ENCODE measurements at places on chromosomes 13 and 19. TPM values are rescaled to one million over a fixed set of nuclear protein-coding genes. Genes with fewer than 3 reads are reported as not detected.

Gene CCDC70
- not detected for total RNA-seq

Gene ZNF611
- 14.6 TPM for total RNA-seq

Gene AMER2
- not detected for total RNA-seq

Gene CYP4F2
- not detected for total RNA-seq

All from smooth muscle cell of the pulmonary artery (primary cell).